ENCODE measurements at places on chromosomes 16 and 17. TPM values are rescaled to one million over a fixed set of nuclear protein-coding genes. Genes with fewer than 3 reads are reported as not detected.

The CNTNAP4 gene
- not detected for total RNA-seq

The KCNH4 gene
- total RNA-seq = 0.27 TPM

The MT4 gene
- total RNA-seq = not detected

The FBXW10B gene
- total RNA-seq = 2.2 TPM

The CLEC10A gene
- 6.0 TPM for total RNA-seq

The TP53TG3E gene
- total RNA-seq = not detected

The TNFRSF17 gene
- not detected for total RNA-seq

The KRT32 gene
- not detected for total RNA-seq

The RAC3 gene
- 3.0 TPM for total RNA-seq

The NOS2 gene
- total RNA-seq = 1.7 TPM

The OSGIN1 gene
- total RNA-seq = 13.3 TPM

The KRT25 gene
- total RNA-seq = not detected

The TP53TG3B gene
- total RNA-seq = not detected

DNA sequence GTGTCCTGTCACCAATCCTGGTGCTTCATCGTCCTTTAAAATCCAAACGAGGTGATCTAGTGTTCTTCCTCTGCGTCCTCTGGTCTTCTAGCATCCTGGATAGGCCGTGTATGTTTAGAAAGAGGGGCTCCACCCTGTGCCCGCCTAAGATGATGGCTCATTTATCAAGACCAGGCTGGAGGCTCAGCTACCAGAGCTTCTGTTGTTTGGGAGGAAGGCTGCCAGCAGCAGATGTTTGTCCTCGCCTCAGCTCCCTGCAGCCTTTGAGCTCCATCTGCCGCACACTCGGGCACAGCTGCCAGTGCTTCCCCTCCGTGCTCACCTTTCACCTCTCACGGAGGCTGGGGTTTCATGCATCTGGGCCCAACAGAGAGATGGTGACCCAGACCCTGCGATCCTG is 954.7 kb upstream of the RBFOX1 start:
- DNase-seq = no peak

GRCh38 chr16:12500771-12501170 is 302.9 kb downstream of the CPPED1 start:
- DNase-seq = peak; percentile 63

DNA sequence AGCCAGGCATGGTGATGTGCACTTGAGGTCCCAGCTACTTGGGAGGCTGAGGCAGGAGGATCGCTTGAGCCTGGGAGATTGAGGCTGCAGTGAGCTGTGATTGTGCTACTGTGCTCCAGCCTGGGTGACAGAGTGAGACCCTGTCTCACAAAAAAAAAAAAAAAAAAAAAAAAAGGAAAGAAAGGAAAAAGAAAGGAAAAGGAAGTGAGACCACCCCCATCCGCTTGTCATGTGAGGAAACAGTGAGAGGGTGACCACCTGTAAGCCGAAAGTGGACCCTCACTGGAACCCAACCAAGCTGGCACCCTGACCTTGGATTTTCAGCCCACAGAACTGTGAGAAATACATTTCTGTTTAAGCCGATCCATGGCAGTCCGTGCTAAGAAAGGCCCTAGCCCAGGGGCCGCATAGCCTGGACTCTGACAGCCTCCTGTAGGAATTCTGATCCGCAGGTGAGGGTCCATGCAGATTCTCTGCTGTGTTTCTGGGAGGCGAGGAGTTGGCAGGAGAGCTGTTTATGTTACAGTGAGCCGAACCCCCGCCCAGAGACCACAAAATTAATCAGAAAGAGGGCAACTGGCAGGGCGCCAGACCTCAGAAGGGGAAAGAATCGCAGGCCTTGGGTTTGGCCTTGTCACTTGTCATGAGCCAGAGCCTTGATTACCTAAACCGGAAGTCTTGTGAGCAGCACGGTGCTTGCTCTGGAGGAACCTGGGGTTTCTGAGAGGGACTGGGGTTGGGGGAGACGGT is 945 bp downstream of the SGSH start:
- no peak for DNase-seq

- no peak for DNase-seq
Measured at GRCh38 chr17:5516060-5516792, 29.9 kb downstream of the MIS12 start.

GRCh38 chr16:49019831-49020230 is 261.8 kb downstream of the CBLN1 start:
- no peak for DNase-seq

GRCh38 chr16:16183562-16183961 is 39.7 kb downstream of the ABCC6 start:
- no peak for DNase-seq

DNA sequence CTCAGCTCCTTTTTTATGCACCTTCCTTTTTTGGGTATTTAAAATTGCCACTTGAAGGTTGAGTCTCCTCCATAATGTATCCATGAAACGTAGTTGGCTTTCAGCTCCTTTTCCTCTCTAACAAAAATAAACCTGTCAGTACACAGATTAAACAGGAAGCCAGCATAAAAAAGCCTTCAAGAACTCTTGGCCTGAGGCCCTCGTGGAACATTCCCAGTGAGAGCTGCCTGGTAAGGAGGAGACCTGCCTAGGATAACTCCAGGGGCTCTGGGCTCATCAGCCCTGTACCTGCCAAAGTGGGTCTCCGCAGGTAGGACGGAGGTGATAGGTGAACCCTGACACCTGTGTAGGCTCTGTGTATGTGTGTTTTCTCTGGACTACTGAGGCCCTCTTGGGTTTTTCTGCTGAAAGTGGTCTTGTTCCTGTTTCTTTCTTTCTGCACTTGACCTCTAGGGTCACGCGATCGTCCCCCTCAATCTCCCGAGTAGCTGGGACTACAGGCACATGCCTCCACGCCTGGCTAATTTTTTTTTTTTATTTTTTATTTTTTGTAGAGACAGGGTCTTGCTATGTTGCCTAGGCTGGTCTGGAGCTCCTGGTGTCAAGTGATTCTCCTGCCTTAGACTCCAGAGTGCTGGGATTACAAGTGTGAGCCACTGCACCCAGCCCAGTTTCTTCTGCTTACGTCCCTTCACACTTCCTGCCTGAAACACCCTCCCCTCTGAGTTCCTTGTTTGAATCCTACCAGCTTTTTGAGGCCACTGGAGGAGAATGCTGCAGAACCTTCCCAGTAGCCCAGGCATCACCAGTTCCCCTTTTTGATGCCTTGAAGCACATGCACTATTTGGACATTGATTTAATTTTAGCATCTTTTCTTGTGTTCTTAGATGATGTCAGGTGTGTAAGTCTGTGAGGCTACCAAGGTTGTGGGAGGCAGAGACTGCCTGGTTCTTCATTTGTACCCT is 9.8 kb downstream of the PGS1 start:
- no peak for DNase-seq

GRCh38 chr16:68275611-68276191 is 11.4 kb downstream of the SLC7A6 start:
- DNase-seq = no peak

DNA sequence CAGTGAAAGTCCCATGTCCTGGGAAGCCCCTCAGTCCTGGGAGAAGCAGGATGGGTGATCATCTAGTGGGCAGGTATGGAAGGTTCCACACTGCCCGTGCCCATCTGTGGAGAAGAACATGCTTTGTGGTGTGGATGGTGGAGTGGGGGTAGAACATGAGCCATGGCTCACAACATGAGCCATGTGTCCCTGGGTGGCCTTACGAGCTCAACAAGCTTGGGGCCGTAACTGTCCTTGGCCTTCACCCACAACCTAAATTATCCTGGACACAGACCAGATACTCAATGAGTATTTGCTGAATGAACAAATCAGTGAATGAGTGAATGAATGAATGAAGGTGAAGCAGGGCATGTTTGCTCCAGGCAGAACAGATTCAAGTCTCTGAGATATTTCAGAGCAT is 13.5 kb downstream of the SOX8 start:
- no peak for DNase-seq

GRCh38 chr17:44203731-44204440 is 4.2 kb upstream of the ATXN7L3 start:
- DNase-seq = no peak

- no peak for DNase-seq
Measured at GRCh38 chr17:79243996-79244395, 169.4 kb downstream of the ENGASE start.

DNA sequence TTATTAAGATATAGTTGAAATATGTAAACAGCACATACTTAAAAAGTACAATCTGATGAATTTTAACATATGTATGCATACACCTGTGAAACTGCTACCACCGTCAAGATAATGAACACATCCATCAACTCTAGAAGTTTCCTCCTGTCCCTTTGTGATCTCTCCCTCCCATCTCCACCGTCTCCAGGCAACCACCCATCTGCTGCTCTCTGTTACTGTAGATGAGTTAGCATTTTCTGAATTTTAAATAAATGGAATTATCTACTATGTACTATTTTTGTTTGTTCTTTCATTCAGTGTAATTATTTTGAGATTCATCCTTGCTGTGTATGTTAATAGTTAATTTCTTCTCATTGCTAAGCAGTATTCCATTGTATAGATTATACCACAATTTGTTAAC is 40.2 kb upstream of the SMPD3 start:
- no peak for DNase-seq

- DNase-seq = no peak
Measured at GRCh38 chr17:33375103-33375502, 82.0 kb upstream of the ASIC2 start.

- DNase-seq = no peak
Measured at GRCh38 chr17:2904135-2904534, 107.9 kb downstream of the RAP1GAP2 start.

DNA sequence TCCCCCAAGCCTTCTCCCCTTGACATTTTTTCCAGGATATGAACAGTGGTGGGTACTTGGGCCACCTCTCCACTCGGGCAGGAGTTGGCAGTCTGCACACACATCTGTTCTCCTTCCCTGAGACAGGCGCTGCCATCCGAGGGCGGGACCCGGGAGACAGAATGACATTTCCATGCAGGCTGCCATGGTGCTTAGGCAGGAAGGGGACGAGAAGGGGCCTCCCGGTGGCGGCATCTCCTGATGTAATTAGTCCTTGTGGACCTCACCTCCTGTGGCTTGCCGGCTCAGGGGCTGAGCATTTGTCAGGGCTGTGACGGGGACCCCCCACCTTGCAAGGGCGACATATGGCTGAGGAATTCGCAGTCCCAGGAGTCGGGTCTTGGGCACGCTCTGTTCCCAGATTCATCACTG is 197.2 kb downstream of the FOXL1 start:
- DNase-seq = no peak

DNA sequence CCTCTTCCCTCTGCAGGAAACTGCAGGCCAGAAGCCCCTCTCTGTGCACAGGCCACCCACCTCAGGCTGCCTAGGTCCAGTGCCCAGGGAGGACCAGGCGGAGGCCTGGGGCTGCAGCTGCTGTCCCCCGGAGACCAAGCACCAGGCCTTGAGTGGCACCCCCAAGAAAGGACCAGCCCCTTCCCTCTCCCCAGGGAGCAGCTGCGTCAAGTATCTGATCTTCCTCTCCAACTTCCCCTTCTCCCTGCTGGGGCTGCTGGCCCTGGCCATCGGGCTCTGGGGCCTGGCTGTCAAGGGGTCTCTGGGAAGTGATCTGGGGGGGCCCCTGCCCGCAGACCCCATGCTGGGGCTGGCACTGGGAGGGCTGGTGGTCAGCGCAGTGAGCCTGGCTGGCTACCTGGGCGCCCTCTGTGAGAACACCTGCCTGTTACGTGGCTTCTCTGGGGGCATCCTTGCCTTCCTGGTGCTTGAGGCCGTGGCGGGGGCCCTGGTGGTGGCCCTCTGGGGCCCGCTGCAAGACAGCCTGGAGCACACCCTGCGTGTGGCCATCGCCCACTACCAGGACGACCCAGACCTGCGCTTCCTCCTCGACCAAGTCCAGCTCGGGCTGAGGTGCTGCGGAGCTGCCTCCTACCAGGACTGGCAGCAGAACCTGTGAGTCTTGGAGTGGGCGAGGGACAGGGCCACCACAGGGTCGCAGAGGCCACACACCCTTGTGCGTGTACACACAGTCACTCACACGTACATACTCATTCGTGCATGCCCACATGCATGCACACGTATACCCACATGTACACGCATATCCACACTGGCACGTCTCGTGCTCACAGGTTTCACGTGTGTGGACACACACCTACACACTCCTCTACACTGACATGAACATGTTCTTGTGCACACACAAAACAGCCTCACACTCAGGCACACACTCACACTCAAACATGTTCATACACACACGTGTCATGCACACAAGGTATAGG is 8.3 kb downstream of the TSPAN10 start:
- DNase-seq = no peak

DNA sequence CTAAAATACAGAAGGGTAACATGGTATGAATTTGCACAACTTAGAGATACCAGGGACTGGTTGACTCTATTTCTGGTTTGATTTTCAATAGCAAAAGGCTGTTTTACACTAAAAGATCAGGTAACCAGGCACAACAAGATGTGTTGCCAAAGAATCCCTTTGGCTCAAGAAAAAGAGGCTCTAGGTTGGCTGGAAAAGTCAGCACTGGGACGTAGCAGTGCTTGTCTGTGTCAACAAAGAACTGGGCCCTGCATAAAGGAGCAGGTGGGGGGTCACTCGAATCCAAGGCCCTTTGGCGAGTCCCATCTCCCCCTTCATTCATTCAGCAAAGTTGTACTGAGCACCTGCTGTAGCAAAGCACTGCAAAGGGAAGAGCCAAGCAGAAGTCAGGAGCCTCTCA is 18.4 kb downstream of the SDR42E1 start:
- DNase-seq = no peak

GRCh38 chr17:80968602-80969029 is 23.0 kb upstream of the CHMP6 start:
- DNase-seq = no peak
